ENCODE measurements at places on chromosomes 2 and 18. TPM values are rescaled to one million over a fixed set of nuclear protein-coding genes. Genes with fewer than 3 reads are reported as not detected.

DNA sequence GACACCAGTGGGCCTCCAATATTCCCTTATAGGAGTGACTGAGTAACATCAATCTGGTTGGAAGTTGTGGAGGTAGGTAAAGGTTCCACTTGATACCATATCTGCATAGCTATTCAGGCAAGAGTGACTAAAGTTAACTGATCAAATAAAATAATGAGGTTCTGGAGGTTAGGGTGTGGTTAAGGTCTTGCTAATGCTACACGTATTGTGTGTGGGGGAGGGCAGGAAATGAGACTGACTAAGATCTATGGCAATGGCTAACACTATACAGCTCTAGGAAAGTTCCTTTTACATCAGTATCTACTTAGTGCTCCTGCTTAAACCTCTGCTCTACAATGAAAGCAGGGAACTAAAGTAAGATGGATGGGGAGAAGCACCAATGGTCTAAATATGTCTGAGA lies 149.1 kb upstream of the MGAT5 start:
- peak; percentile 18 for DNase-seq

Gene PTPRM
- total RNA-seq: 0.22 TPM

DNA sequence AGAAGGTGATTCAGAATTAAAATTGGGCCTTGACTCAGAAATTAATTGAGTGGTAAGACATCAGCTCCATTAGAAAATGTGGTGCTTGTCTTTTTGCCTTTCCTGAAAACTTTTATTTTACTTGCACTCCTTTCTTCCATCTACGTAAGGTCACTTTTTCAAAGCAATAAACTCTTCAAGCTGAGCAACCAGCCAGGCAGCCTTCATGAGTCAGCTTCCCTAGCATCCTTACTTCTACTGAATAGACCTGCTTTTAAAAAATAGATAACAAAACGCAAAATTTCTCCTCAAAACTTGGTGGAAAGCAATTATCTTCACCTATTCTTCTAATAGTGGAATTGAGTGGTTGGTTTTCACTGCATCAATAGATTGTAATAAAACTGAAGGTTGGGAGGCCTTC lies 504.2 kb downstream of the ARHGAP15 start:
- DNase-seq: no peak

Gene PNO1
- 42.4 TPM for total RNA-seq

GRCh38 chr2:1925928-1926327 lies 181.6 kb upstream of the PXDN start:
- no peak for DNase-seq

DNA sequence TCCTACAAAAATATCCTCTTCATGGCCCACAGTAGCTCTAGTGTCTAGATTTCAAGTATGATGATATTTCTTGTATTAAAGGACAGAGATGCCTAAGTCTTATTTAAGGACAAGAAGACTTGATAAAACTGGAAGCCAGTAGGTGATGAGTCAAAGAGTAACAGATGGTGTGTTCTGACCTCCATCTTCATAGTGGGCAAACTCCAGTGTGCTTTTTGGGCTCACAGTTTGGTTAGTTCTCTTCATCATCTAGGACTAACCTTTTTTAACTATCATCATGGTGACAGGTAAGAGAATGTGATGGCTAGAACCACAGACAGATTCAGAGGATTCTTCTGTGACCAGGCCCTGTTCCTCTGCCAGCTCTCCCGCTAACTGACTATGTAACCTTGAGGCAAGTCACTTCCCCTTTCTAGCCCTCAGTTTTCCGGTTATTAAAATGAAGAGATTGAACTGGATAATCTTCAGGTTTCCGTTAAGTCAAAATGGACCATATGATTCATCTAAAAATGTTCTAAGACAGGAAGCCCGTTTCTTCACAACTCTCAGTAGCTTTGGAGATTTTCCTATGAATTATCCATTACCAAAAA lies 140.3 kb upstream of the RASGRP3 start:
- DNase-seq: no peak

GRCh38 chr2:43020990-43021669 lies 205.3 kb downstream of the ZFP36L2 start:
- no peak for DNase-seq

Gene MGAT4A
- total RNA-seq: 45.1 TPM

DNA sequence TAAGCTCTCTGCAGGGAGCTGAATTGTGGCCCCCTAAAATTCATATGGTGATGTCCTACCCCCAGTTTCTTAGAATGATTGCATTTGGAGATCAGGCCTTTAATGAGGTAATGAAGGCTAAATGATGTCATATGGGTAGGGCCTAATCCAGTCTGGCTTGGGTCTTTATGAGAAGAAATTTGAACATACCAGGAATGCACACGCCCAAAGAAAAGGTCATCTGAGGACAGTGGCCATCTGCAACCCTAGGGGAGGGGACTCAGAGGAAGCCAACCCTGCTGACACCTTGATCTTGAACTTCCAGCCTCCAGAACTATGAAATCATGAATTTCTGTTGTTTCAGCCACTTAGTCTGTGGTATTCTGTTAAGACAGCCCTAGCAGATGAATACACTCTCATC lies 426.7 kb downstream of the EPHA4 start:
- DNase-seq: no peak

GRCh38 chr18:47686806-47687205 lies 243.7 kb downstream of the SMAD2 start:
- DNase-seq: no peak

- DNase-seq: no peak
These were observed at the start of gene NCKAP5 for GRCh38 chr2:133568172-133568571. NCKAP5 (minus strand) TSS chr2:133568463; CDS start chr2:133517526, 50,937 bp downstream.

Data from activated naive CD8-positive, alpha-beta T cell treated with anti-CD3 and anti-CD28 coated beads for 36 hours (primary cell).